Effector memory CD8-positive, alpha-beta T cell (primary cell): ENCODE measurements at places on chromosomes 1 and 21.

DNA sequence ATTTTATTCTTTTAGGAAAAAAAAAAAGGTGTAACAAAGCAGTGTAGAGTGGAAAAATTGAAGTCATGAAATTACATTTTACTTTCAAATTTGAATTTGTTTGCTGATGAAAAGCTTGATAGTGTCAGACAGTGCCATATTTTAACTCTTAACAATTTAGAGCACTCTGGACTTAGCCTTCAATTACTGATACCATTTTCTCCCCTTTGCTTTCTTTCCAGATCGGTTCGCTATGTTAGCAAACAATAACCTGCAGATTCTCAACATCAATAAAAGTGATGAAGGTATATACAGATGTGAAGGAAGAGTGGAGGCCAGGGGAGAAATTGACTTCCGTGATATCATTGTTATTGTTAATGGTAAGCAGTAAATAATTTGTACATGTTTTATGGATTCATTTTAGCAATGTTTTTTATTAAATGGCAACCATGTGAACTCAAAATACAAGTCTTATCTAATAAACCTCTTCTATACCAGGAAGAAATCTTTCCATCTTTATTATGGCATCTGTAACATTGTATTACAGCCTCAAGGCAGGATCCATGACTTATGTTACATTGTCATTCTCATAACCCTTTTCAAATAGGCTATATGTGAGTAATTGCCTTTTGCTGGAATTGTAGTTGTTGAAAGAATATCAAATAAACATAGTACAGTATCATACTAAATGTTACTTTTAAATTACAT lies 293.8 kb downstream of the NCAM2 start:
- no peak for DNase-seq

DNA sequence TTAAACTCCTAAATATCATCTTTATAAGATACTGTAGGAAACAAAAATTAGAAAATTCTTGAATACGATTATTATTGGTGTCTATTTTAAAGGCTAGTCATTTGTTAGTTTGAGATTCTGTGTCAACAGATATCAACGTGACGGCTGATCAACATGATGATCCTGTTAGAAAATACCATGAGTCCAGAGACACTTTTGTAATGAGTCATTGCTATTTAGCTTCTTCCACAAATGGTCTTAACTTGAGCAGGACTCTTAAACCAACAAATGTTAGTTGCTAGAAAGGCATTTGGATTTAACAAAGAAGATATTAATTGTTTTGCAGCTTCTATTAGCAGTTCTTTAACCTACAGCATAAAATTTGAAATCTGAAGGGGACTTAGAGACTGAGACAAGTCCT lies 131.2 kb downstream of the TGFB2 start:
- no peak for DNase-seq

DNA sequence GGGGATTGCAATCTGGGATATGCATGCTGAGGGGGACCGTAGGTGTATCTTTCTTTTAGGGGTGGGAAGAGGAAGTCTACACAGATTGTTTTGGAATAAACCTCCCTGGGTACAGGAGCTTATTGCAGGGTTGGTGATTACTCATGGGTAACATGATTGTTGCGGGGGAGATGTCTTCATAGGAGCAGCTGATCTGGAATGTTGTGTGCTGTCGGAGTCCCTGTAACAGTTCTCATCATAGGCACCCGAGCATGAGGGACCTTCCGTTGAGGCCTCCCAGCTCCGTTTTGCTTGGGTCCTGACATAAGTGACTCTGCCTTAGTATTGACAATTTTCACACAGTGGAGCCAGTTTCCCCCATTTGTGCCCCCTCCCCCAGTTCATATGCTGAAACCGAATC lies 4.2 kb upstream of the PRXL2B start:
- DNase-seq = no peak

GRCh38 chr1:178607718-178608408 lies 95.0 kb downstream of the TEX35 start:
- no peak for DNase-seq

- DNase-seq = no peak
Observed at GRCh38 chr1:42971841-42972291, 13.2 kb upstream of the SLC2A1 start.
